ENCODE measurements at places on chromosomes 7 and 10. TPM values are rescaled to one million over a fixed set of nuclear protein-coding genes. Genes with fewer than 3 reads are reported as not detected.
A peak's percentile ranks its signal among the peaks of the same experiment; 100 is the strongest.

RNF32 gene
- 0.20 TPM for polyA plus RNA-seq

DNA sequence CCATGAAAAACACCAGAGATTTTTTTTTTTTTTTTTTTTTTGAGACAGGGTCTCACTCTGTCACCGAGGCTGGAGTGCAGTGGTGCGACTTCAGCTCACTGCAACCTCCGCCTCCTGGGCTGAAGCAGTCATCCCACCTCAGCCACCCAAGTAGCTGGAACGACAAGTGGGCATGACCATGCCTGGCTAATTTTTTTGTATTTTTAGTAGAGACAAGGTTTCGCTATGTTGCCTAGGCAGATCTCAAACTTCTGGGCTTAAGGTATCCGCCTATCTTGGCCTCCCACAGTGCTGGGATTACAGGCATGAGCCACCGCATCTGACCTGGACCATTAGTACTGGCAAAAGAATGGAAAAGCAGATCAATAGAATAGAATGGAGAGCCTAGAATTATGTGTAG is 59.0 kb upstream of the LRRN3 start:
- no peak for DNase-seq

GRCh38 chr7:20958572-20958971 is 171.9 kb upstream of the SP8 start:
- DNase-seq = no peak

DNA sequence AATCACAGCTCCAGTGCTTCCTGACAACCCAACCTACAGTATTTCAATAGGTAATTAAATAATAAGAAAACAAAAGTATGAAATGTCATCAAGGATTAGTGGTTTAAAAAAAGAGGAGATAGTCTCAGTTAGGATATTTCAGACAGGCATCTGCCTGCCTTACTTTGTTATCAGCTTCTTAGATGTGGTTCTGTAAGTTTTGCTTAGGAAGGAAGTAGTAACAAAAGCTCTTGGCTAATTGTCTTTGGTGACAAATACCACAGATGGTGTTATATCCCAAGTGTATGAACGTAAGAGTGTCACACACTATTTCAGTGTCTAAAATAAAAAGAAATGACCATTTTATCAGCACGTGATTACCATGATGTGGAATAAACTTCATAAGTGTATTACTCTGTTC is 9.8 kb upstream of the ACTA2 start:
- DNase-seq = no peak

DNA sequence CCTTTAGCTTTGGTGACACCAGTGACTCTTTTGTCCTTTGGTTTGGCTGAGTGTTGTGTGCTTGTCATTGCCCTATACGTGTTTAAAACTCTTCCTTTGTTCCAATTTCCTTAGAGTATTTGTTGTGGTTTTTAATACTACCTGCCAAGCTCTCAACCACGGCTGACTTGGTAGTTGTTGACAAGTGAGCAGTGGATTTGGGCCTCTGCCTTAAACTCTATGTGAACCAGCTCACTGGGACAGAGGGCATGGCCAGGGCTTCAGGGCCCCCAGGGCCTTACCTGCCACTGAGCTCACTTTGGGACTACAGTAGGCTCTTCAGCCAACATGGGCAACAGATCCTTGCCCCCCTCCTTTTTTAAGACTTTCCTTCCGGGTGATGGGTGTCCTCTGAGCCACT is 9.6 kb upstream of the DMBT1 start:
- no peak for DNase-seq

HECW1 gene
- 1.9 TPM for polyA plus RNA-seq

- peak; percentile 84 for DNase-seq
Measured at GRCh38 chr7:47392241-47392759, 189.6 kb downstream of the TNS3 start.

Measured in aorta (tissue), 5 donors.